GOT3 (cell line): ENCODE measurements at places on chromosomes 5 and 9.

GRCh38 chr9:33167972-33168461 is 881 bp upstream of the B4GALT1 start:
- DNase-seq = no peak

- DNase-seq = no peak
These were observed 13.7 kb downstream of the DAB2 start for GRCh38 chr5:39411061-39411460.

GRCh38 chr5:176418251-176418650 is 1.9 kb upstream of the CLTB start:
- DNase-seq = no peak

- no peak for DNase-seq
These were observed 21.7 kb upstream of the ADAMTSL1 start for GRCh38 chr9:18452276-18452675.

DNA sequence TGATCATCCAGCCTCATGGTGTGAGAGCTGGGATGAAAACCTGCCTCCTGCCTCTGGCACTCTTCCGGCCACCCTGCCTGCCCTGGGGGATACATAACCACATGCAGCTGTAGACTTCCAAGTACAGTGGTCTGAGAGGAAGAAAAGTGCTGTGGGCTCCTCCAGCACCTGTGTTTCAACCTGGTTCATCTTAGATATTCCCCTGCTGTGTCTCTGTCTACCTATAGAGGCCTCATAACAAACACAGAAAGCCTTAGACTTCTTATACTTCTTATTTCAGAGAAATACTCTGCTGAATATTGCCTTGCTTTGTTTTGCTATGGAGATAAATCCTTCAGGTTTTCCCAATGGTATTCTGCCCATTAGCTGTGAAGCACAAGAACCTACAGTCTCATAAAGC is 19.6 kb upstream of the TNFAIP8 start:
- no peak for DNase-seq

DNA sequence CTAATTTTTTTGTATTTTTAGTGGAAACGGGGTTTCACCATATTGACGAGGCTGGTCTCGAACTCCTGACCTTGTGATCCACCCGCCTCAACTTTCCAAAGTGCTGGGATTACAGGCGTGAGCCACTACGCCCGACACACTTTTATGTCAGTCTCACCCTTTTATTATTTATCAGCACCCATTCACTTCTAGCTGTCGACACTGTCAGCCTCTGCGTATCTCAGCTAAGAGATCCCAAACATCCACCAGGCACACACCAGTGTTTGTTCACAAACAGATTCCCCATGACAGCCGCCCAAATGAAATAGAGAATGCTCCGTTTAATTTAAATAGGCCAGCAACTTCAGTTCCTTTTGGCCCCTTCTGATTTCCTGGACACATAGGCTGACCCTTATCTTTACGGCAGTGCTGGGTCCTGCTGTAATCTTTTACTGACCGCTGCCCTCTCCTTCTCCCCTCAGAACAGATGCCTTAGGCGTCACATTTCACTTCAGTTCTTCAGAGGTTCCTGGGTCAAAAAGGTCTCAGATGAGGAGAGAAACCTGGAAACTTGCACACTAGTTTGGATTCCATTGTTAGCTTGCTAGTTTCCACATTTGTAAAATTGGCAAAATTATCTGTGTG is 43.1 kb upstream of the CKMT2 start:
- no peak for DNase-seq

DNA sequence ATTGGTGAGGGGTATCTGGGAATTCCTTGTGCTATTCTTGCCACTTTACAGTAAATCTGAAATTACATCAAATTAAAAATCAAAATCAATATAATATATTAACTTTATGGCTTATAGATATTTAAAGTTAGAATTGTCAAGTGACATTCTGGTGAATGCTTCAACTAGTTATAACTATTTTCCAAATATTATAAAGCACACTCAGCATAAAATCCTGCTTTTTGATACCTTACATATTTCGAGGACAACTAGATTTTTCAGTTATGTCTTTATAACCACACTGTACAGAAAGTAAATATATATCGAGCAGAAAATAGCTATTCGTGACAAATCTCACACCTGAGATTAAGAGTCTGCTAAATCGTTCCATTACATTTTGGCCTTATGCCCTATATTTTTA is 210.2 kb downstream of the PDE4D start:
- no peak for DNase-seq

- DNase-seq = no peak
These were observed 21.7 kb downstream of the GM2A start for GRCh38 chr5:151274666-151275065.

- no peak for DNase-seq
These were observed 15.1 kb downstream of the SLCO6A1 start for GRCh38 chr5:102483736-102484135.

- no peak for DNase-seq
These were observed 42.4 kb downstream of the CWC27 start for GRCh38 chr5:64811050-64811640.

DNA sequence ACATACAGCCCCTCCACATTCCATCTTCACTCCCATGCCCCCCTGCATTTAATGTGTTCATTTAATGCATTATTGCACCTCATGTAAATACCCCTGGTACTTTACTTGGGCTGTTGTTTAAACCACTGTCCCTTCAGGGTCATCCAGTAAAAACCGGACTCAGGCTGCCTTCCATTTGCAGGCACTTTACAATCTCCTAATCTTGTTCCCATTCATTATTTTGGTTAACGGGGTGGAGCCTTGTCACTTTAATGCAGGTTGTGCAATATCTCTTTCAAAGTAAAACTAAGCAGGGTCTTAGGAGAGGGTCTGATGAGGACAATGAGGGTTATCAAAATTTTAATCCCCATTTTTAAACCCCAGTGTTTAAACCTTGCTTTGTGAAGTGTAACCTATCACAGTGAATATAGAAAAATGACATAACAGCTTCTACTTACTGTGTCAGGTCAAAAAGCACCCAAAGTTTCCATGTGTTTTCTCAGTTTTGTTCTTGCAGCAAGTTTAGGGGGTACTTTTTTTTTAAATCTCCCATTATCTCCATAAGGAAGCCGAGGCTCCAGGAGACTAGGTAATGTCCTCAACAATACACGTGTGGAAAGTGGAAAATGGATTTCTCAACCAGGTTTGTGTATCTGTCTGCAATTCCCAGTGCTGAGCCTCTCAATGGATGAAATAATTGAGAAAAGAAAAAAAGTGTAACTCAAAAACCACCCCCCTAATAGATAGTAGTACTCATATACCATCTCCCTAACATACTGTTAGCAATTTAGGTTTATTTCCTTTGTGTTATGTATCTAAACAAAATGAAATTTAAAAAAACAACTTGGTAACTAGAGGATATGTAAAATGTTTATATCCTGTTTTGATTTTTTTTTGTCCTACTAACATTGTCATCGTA is 54.2 kb upstream of the SPRY4 start:
- no peak for DNase-seq

DNA sequence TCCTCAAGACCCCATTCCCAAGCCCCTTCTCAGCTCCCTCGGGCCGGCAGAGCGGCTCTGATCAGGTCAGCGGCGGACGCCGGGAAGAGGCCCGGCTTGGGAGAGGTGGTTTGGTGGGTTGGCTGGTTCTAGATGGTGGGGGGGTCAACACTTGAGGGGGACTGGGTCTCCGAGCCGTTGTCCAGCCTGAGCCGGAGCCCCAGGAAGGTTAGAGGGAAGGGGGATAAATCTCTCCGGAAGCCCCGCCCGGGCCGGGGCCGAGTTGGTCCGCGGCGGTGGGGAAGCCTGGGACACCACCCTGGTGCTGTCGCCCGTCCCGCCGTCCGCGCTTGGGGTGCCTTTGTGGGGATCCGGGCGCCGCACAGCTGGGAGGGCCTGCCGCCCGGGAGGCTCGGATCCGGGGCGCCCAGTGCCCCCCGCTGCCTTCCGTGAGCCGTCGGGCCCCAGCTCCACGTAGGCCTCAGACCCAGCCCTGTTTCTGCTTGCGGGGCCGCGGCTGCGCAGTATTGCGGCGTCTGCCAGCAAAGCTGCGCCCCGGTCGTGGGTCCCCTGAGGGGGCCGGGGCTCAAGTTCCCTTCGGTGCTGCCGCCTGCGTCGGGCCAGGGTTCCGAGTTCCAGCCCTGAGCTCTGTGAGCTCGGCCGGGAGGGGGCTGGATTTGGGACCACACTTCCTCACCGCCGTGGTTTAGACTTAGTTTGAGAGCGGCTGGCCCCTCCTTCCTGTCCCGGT is 542 bp upstream of the TRIM52 start:
- DNase-seq = no peak

GRCh38 chr9:93123561-93124283 is 10.3 kb downstream of the NINJ1 start:
- no peak for DNase-seq

GRCh38 chr9:17609312-17610005 is 30.6 kb downstream of the SH3GL2 start:
- no peak for DNase-seq

DNA sequence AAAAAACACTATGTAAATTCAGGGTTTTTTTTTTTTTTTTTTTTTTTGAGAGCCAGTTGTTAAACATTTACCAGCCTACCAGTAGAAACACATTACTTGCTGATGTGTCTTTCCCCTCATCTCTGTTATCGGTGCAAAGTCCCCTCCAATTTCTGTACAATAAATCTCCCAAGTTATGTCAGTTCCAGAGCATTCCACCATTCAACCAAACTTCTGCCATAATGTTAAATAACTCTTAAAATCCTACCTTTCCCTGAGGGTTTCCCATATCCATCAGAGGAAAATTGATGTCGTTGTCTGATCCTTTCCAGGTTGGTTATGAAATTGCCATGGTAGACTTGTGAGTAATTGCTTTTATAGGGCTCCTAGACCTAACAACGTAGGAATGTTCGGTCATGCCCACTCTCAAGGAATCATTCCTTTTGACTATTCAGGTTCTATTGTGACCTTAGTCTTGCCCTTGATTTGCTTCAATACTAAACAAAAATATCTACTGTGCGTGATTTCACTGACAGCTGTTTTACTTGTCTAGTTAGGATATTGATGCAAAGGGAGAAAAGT is 5.6 kb upstream of the PPP2R2B start:
- DNase-seq = no peak

DNA sequence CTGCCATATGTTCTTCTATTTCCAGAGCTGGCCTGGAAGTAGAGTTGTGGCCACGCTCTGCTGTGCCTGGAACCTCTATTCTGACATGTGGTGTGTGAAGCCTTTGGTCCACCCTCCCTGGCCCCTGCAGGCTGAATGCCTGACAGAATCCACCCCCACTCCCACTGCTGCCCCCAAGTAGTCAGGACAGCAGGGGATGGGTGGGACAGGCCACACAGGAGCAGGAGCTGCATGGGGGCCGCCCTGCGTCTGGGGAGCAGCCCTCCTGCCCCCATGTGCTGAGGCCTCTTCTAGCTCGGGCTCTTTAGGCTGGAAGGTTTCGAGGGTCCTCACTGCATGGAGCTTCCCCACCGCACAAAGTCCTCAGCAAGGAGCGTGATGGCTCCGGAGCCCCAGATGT is 32.6 kb upstream of the IRX4 start:
- DNase-seq = no peak

GRCh38 chr5:72096602-72097188 is 10.6 kb upstream of the MAP1B start:
- DNase-seq = no peak

DNA sequence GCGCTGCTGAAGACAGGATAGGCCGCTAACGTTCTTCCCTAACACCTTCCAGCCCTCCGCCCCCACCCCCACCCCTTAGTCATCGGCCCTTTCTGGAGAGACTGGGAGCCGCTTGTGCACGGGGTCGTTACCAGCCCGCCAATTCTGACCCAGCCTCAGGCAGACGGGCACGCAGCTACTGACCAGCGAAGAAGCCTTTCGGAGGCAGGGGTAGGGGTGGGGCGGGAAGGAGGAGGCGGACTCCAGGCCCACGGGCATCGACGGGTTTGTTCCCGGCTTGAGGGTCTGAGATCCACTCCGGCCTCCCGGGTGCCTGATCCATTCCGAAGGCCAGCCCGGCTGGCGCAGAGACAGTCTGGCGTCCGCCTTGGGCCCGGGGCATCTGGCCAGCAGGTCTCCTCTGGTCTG is 729 bp upstream of the HAND1 start:
- no peak for DNase-seq
